C1 segment of cervical spinal cord (tissue), 14 donors: ENCODE measurements at places on chromosomes 12 and 14.

DNA sequence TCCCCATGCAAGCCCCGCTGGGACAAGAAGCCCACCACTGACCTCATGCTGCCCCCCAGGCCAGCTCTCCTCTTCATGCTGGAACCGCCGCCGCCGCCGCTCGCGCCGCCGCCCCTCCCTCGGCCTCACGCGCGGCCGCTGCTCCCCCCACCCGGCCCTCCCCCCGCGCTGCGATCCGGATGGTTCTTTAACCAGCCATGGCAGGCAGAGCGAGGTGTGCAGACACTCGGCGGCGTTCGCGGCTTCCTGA, at the start of gene DCAF5:
TSS of gene DCAF5 (minus strand) at position 218 of the 250 bp plus-strand sequence. CDS start at position 77, 141 bp downstream.
- DNase-seq, result no peak

- no peak for DNase-seq
Measured at GRCh38 chr12:68890701-68891113, 42.3 kb downstream of the CPM start.

- no peak for DNase-seq
Measured at GRCh38 chr14:65025818-65026217, 39.1 kb downstream of the FNTB start.

- no peak for DNase-seq
Measured at GRCh38 chr14:89325299-89325883, 91.6 kb downstream of the FOXN3 start.

GRCh38 chr12:51924551-51925319, 17.4 kb downstream of the ACVRL1 start:
- DNase-seq, result no peak
